ENCODE measurements at places on chromosomes 4 and X.

DNA sequence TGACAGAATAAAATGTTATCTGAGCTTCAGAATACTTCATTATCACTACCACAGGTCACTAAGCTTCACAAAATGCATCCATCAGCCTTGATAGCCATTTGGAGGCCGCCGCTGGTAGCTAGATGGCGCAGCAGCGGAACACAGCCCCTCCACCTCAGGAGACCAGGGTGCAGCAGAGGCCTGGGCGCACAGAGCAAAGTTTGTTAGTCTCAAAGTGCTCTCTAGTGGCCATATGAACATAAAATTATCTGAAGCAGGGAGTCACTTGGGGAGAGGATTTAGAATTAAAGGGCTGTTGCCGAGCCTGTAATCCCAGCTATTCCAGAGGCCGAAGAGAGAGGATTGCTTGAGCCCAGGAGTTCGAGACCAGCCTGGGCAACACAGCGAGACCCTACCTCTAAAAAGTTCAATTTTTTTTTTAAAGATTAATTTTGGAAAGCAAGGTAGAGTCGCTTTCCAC, 8.1 kb upstream of the DCTD start:
- no peak for DNase-seq

DNA sequence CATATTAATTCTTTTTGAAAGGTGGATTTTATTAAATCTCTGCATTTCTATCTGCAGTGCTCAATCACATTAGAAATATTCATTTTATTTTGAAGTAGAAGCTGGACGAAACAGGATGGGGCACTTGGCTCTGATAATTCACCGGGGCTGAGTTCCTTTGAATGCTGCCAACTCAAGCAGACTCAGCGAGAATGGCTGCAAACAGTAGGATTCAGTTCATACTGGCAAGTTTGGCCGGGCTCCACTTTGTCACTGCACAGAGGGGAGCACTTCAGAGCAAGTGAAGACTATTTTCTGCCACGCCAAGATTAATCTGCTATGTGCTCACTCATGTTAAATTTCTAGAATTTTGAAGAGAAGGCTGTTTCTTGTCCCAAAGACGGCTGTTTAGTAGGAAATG, 30.7 kb upstream of the KLHL8 start:
- DNase-seq: no peak

- DNase-seq: no peak
Measured at GRCh38 chr4:19774690-19775256, 476.9 kb upstream of the SLIT2 start.

- no peak for DNase-seq
Measured at GRCh38 chrX:17882680-17883079, 21.6 kb upstream of the RAI2 start.

- DNase-seq: no peak
Measured at GRCh38 chr4:23774909-23775308, 114.9 kb downstream of the PPARGC1A start.

- DNase-seq: no peak
Measured at GRCh38 chr4:36614011-36614410, 332.6 kb downstream of the DTHD1 start.

DNA sequence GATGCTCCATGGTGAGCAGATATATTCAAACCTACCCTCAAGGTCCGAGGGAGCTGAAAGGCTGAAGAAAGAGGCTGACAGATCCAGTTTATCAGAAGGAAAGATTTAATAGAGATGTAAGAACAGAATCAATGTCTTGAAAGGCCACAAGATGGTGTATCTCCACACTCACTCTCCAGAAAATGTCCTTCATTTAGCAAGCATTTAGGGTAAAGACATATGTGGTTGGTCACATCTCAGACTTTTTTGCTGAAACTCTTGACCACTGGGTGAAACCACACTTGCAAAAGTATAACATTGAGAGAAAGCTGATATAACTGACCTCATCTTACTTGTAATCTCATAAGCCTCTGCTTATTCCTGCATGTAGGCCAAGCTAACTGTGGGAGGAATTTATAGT, 745.8 kb upstream of the GALNTL6 start:
- DNase-seq: no peak

GRCh38 chrX:65862638-65863037, 177.2 kb downstream of the VSIG4 start:
- DNase-seq: no peak

DNA sequence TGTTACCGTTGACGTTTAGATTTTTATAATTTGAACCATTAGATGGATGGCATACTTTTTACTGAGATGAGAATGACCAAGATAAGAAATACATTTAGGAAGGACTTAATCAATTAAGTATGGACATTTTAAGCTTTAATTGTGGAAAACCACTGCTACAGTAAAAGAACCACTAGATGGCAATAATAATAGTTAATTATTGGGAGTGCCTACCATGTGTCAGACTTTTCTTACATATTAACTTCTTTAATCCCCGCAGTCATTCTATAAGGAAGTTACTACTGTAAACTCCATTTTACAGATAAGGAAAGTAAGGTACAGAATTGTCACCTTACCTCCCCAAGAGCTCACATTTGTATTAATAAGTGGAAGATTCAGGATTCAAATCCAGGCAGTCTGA, 48.5 kb upstream of the MYOZ2 start:
- no peak for DNase-seq

DNA sequence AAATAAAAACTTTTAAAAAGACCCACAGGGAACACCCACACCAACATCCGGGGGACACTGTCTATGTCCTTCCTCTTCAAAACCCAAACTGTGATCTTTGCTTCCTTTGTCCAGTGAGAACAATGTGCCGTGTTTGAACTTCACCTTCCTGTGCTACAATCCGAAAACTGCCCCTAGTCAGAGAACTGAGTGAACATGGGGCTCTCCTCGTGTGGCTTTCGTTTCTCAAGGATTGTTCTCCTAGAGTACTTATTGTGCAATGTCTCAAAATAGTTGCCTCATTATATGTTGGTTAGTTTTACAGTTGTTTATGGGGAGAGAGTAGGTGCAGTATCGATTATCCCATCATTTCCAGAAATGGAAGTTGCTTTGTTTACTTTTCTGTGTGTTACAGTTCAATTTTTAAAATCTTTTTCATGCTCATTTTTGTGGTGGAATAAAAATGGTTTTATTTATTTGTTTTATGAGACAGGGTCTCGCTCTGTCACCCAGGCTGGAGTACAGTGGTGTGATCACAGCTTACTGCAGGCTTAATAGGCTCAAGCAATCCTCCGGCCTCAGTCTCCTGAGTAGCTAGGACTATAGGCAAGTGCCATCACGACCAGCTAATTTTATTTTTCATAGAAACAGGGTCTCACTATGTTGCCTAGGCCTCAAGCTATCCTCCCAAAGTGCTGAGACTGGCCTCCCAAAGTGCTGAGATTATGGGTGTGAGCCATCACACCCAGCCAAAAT, 29.9 kb downstream of the RBMX start:
- DNase-seq: no peak

GRCh38 chr4:84965553-84966381, 723 bp downstream of the WDFY3 start:
- DNase-seq: peak; percentile 32

GRCh38 chr4:177190995-177191580, 118.6 kb upstream of the NEIL3 start:
- no peak for DNase-seq

DNA sequence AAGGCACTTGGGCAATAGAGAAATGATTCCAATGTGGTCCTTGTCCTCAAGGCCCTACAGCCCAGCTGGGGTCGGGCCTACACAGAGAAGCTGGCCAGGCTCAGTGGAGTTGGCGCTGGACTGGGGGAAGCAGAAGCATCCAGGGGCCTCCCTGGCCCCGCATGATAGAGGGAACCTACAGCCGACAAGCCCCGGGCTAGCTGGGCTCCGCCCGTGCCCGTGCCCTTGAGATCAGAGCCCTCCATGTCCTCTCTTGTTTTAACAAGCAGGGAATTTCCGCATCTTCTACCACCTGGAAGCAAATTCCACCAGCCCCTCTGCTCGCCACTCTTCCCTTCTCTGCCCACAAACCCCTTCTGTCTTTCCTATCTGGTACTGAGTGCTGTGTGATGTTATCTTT, 31.6 kb downstream of the CYTL1 start:
- DNase-seq: no peak

DNA sequence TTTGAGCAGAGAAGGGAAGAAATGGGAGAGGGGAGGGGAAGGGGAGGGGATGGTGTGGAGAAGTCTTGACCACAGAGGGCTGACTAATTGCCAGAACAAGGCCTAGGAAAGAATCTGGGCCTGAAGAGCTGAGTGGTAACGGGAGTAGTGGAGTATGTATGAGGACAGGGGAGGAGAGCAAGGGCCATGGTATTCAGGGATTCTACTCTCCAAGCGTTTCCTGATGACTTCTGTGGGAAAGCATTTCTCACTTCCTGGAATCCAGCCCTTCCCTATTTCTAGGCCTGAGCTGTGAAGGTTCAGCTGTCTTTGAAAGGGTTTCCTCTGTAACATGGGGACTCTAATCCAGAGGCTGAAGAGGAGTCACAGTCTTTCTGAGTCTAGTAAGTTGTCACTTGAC, 19.7 kb upstream of the SOX3 start:
- no peak for DNase-seq

- DNase-seq: no peak
Measured at GRCh38 chr4:47662975-47663374, 174.9 kb downstream of the CORIN start.

DNA sequence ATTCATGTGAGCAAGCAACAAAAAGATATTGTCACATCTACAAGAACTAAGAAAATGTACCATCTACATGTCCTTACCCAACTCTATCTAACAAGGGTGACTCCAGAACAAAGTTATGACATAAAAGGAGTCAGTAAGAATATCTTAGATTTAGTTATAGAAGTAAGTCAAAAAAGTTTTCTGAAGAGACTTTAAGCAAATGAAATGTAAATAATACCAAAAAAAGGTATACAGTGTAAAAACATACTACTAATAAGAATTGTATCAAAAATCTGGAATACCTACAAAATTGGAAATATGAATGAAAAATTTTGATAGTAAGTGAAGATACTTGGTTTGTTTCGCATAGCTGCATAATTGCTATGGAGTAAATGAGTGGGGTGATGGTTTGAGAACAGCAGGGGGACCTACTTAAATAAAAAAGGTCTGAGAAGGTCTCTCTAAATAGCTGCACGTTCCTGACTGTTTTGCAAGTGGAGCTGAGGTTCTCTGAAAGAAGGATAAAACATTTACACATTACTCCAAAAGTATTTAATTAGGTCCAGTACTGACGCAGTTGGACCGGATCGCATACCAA, 51.0 kb upstream of the ENPP6 start:
- no peak for DNase-seq

GRCh38 chrX:10040961-10041360, 73.8 kb downstream of the CLDN34 start:
- DNase-seq: no peak

DNA sequence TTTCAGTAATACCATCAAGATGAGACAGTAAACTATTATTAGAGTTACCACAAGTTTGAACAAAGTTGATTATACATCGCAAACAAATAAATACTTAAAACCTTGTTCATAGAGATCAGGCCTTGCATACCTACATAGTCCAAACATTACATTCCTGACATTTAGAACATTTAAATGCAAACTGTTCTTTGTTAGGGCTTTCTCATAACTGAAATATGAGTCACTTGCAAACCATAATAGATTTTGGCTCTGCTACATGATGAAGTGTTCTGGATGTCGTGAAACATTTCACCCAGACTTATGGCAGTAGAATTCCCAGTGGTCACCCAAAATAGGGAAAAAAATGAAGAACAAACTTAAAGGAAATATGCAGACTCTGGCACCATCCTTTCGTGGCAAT, 75.0 kb downstream of the FAT4 start:
- no peak for DNase-seq

GRCh38 chr4:5098176-5098575, 46.9 kb downstream of the STK32B start:
- DNase-seq: no peak

GRCh38 chr4:183332447-183332846, 10.2 kb upstream of the CLDN24 start:
- no peak for DNase-seq
